ENCODE measurements at places on chromosomes 5 and 9. TPM values are rescaled to one million over a fixed set of nuclear protein-coding genes. Genes with fewer than 3 reads are reported as not detected.

CKMT2 gene
- not detected for total RNA-seq

PAM gene
- 255 TPM for total RNA-seq

- DNase-seq: peak; percentile 80
Observed at GRCh38 chr9:84773022-84773421, 103.5 kb downstream of the NTRK2 start.

GRCh38 chr5:170573114-170573513 is 69.3 kb downstream of the KCNIP1 start:
- DNase-seq: no peak

DNA sequence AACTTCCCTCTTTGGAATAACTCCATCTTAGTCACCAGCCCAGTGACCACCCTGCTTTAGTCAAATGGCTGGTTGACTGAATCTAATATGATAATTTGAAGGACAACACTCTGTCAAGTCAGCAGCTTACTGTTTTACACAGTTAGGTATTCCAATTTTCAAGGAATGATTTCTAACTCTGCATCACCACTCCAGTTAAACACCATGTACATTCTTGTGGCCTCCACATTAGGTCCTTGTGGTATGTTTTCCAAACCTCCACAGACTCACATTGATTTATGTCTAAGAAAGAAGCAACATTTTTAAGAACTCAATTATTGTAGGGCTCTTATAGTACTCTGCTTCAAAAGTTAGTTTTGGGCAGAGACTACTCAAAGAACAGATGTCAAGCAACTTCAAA is 110.7 kb downstream of the TLE1 start:
- DNase-seq: peak; percentile 53

GRCh38 chr5:67154556-67155206 is 41.9 kb downstream of the CD180 start:
- DNase-seq: no peak

- no peak for DNase-seq
Observed at GRCh38 chr5:152288499-152288898, 116.6 kb downstream of the NMUR2 start.

- no peak for DNase-seq
Observed at GRCh38 chr5:132369007-132369473, 470 bp upstream of the SLC22A5 start.

- DNase-seq: no peak
Observed at GRCh38 chr9:122816163-122816867, 12.1 kb downstream of the PDCL start.

DNA sequence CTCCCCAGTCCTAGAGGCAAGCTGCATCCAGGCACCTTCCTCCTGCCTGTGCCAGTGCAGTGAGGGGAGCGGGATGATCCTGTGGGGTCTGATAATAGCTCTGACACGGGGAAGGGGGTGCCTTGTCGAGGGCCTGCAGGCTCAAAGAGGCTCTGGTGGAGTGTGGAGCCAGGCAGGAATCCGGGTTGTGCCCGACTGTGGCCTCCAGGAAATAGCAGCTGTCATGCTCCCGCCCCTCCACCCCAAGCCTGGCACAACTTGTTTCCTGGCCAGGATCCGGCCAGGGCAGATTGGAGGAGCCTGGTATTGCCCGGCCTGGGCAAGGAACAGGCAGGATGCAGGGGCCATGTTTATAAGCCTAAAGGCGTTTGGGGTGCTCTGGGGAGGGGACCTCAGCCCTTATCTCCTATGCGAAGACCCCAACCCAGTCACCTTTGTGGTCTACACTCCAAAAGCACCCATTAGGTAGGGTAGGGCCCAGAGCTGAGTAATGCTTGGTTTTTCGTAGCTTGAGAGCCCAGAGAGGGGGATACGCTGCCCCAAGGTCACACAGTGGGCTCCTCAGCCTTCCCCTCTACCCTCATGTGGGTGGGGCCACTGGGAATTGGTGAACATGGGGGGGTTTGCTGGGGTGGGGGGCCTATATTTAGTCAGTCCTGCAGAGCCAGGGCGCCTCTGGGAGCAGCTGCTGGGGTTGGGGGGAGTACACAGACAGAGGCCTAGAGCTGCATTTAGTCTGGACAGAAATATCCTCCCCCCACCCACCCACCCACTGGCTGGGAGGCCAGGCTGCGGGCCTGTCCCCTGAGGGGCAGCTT is 12.2 kb downstream of the CXXC5 start:
- DNase-seq: peak; percentile 48

DNA sequence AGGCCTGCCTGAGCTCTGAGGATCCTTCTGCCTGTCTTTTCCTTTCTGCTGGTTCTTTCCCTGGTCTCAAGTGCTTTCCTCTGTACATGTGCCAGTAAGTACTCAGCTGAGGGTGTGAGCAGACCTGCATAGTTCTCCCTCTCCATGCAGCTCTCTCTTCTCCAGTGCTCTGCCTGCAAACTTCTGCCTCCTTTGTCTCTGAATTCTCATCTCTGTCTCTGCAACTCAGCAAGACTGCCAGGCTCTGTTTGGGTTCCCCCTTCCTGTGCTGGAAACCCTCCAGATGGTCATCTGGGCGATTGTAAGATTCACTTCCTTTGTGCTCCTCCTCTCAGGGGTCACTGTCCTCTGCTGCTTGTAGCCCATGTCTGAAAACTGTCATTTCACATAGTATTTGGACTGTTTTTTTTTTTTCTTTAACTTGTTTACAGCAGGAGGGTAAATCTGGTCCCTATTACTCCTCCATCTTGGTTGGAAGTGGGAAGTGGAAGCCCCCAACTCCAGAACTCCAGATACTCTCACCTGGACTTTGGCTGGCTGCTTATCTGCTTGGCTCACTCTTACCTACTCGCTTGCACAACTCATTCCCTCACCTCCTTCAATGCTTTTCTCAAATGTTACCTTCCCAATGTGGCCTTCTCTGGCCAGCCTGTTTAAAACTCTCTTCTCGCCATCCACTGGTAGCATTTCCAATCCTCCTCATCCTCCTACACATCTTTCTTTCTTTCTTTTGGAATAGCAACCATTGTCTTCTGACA is 175.3 kb upstream of the TBC1D2 start:
- DNase-seq: no peak

GRCh38 chr5:139767960-139768359 is 27.6 kb upstream of the PSD2 start:
- no peak for DNase-seq

All from HFFc6 (cell line).